Gastroesophageal sphincter (tissue), 4 donors: ENCODE measurements at places on chromosomes 12 and 14. TPM values are rescaled to one million over a fixed set of nuclear protein-coding genes. Genes with fewer than 3 reads are reported as not detected.

Gene NEUROD4
- total RNA-seq = not detected

Gene SETD3
- 184 TPM for total RNA-seq

Gene SMCO2
- total RNA-seq = not detected

Gene SVOP
- 0.13 TPM for total RNA-seq

- ATAC-seq = no peak
Observed at GRCh38 chr12:124125203-124125871, 152.3 kb downstream of the ZNF664 start.

GRCh38 chr12:57296291-57296690, 45.3 kb upstream of the STAC3 start:
- ATAC-seq = no peak

- no peak for ATAC-seq
Observed at GRCh38 chr14:80974679-80975078, 19.3 kb downstream of the TSHR start.

GRCh38 chr12:77324763-77325468, 259.5 kb upstream of the E2F7 start:
- peak; percentile 91 for ATAC-seq

DNA sequence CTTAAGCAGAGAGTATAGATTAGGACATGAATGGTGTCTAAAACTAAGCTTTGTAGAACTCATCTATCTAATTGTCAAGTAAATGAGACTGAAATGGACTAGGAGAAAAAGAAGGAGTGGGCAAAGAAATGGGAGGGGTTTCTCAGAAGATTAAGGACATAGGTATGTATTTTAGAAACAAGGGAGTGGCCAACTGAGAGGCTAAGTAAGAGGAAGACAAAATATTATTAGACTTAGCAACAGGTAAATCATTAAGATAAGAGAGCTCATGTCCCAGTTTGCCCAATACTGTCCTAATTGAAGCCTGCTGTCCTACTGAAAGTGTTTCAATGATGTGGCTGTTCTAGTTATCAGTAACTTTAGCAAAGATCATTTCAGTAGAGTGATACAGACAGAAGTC, 171.4 kb downstream of the KITLG start:
- no peak for ATAC-seq

DNA sequence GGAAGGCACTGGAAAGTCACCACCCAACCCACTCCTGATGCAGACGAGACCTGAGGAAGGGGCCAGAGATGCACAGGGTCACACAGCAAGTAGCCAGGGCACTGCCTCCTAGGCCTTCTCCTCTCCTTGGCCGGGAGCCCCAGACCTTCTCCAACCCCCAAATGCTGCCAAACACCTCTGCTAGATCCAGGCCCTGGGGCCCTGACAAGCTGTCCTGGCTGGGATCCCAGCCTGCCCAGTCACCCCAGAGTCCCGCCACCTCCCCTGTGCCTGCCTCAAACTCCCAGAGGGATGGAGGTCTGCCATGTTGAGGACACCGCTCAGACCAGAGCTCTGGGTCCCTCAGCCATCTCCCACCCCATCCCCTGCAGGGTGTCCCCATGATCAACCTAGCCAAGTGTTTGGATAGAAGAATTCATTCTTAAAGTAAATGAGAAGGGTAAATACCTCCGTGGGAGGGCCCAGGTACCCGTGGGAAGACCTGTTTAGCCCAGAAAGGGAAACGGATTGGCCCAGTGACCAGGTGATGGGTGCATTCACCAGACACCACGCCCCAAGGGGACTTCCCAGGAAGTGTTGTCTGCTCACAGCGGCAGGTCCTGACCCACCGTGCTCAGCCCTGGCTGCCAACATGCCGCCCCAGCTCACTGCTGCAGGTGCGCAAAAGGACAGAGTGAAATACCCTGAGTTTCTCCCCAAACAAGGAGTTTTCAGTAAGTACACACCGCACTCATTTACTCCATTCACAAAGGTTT, 4.6 kb upstream of the DIO3 start:
- no peak for ATAC-seq

- ATAC-seq = peak; percentile 52
Observed at GRCh38 chr12:106981788-106982187, 5.2 kb downstream of the MTERF2 start.

DNA sequence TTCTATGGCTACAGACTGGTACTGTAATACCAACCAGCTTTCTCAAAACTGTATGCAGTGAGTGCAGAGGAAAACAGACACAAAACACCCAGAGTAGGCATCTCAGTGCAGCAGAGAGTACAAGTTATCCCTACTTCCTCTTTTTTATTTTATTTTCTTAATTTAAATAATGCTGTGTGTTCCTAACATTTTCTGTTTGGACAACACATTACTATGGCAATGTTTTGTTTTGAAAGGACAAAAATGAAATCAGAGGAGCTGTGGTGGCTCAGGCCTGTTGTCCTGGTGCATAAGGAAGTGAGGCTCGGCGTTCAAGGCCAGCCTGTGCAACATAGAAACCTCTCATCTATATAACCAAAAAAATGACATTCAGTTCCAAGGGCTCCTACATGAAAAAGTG, 33.7 kb upstream of the SELPLG start:
- ATAC-seq = no peak

DNA sequence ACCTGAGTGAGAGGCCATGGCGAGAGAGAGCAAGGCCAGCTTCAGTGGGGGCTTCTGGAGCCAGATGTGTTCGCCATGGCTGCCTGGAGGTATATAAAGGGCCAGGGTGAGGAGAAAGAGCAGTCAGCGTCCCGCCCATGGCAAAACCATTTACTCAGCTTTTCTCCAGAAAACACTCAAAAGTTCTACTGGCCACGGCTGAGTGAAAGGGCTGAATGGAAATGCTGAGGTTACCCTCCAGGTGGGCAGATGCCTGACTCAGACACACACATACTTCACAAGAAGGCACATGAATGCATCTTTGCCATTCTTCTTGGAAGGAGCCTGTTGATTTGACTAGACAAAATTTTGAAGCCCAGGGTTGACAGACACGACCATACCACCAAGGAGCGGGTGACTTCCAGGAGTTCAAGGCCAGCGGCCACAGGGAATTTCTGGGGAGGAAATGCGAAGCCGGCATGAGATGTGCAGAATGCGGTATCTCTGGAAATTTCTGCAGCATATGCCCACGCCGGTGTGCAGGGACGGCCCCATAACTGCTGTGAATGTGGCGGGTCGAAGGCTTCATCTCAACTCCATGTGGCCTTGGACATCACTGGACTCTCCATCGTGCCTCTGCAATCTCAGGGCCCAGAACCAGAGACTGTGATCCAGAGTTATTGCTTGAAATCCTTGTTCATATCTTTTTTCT, at the start of gene IL31:
Gene IL31, minus strand, starts transcription at position 67 of the 691 bp plus-strand sequence. Its CDS starts 49 bp downstream, at position 18.
- no peak for ATAC-seq
